ENCODE measurements at places on chromosomes 7 and 10.

DNA sequence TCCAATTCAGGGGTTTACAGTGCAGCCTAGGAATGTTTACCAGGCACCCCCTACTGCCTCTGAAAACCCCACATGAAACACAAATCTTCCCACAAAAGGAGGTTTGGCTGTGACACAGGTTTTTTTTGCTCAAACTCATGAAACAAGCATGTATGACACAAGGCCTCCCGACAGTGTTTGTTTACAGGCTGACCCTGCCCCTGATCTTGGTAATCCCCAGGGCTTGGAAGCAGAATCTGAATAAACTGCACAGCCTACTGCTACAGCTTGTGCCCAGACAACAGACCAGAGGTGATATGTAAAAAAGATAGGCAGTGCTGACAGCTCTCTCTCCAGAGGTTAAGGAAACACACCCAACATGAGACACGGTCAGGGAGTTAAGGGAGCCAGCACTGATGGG lies 184.2 kb downstream of the KMT2E start:
- DNase-seq = peak; percentile 92

GRCh38 chr10:4704034-4704545 lies 121.9 kb upstream of the AKR1E2 start:
- peak; percentile 85 for DNase-seq

DNA sequence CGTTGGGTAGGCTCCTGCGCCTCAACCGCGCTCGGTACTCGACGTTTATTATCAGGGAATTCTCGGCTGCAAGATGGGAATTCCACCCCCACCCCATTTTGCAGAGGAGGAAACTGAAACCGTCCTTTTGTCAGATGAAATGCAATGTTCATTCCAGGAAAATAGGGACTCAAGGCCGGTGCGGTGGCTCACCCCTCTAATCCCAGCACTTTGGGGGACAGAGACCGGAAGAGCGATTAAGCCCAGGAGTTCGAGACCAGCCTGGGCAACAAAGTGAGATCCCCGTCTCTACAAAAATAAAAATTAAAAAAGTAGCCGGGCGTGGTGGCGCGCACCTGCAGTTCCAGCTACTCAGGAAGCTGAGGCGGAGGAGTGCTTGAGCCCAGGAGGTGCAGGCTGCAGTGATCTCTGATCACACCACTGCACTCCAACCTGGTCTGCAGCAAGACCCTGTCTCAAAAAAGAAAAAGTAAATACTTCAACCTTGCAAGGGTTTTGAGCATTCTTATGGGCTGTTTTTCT lies 720 bp upstream of the RFC2 start:
- DNase-seq = no peak

- no peak for DNase-seq
Observed at GRCh38 chr10:132761395-132762060, 24.4 kb downstream of the NKX6-2 start.

- DNase-seq = no peak
Observed at GRCh38 chr7:116353647-116354046, 143.3 kb downstream of the TES start.

- DNase-seq = no peak
Observed at GRCh38 chr10:28479927-28480627, 52.8 kb upstream of the WAC start.

GRCh38 chr10:129796710-129797420 lies 167.2 kb downstream of the EBF3 start:
- DNase-seq = no peak

DNA sequence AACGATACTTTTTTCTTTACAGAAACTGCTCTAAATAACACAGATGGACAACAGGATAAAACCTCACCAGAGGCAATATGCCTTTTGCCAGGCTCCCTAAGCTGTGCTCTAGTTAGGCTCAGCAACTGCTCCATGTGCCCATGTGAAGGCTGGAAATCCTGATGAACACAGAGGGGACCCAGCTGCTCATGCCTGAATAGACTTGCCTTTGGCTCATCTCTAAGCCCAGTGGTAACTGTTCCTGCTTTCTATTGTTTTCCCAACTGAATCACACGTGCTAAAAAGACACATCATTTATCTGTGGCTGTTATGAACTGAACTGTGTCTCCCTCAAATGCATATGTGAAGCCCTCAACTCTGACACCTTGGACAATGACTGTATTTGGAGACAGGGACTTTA lies 110.4 kb downstream of the RNF216 start:
- DNase-seq = no peak

DNA sequence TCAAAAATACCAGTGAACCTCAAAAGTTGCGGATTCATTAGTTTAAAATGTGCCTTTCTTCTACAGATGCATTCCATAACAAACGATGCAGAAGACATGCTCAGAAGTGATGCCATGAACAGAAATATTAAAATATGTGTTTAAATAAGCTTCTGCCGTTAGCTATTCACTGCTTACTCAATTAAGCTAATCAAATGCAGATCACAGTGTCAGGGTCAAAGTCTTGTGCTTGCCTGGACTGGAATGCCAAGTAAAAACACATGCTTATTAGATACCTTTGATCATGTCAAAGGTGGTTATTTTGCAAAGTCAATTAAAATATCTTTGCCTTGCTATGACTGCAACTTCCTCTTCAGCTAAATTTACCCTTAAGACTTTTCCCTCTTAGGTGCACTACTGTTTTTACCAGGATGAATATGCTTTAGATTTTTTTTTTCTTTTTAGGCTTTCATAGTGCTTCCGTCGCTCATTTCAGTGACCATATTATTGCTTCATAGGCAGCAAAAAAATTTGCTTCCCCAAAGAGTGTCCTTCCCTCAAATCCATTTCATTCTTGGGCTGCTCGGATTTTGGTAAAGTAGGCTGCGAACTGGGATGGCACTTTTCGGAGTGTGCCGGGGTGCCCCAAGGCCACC lies 905 bp downstream of the ASB13 start:
- peak; percentile 36 for DNase-seq

DNA sequence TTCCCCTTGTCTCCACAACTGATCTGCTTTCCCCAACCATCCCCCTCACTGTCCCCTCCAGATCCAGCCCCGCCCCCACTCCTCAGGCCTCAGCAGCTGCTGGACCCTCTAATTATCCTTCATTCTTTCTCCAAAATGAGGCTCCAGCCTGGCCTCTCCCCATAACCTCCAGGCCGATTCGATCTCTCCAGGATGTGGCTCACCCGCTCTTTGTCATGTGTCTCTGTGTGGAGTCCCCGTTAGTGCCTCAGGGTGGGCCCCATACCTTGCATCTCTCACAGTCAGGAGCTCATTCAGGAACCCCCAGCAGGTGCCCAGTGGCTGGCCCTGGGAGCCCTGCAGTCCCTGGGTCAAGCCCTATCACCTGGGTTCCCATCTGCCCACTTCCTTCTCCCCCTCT lies 1.3 kb downstream of the PILRA start:
- DNase-seq = no peak

GRCh38 chr7:101602484-101603241 lies 26.4 kb downstream of the MYL10 start:
- DNase-seq = peak; percentile 65

- DNase-seq = no peak
Observed at GRCh38 chr10:114749510-114749909, 72.1 kb upstream of the FHIP2A start.

- no peak for DNase-seq
Observed at GRCh38 chr10:103492655-103493261, 747 bp upstream of the NEURL1 start.

- no peak for DNase-seq
Observed at GRCh38 chr7:140322759-140323158, 75.6 kb downstream of the SLC37A3 start.

DNA sequence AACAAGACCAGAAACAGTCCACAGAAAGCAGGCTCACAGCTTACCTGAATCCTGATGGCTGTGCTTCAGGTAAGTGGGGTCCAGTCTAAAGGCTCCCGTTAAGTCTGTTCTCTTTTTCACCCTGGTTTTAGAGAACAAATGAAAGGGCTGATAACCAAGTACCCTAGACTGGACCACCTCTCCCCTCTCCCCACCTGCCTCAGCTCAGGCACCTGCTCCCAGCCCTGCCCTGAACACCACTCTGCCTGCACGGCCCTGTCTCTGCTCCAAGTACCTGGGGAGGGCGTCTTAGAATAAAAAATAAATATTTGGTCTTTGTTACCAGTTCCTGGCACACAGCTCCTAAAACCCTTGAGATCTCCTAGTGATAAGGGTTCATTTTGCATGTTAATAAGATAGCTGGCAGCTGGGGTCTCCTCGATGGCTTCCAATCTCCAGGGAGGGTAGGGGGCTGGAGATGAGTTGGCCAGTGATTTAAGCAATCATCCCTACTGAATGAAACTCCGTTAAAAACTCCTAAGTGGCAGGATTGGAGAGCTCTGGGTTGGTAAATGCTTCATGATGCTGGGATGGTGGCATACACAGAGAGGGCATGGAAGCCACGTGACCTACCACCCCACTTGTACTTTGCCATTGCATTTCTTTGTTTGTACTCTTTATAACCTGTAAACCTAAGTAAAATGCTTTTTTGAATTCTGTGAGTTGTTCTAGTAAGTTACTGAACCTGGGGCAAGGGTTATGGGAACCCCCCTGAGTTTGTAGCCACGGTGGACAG lies 29.8 kb upstream of the FIGNL1 start:
- DNase-seq = no peak

GRCh38 chr10:17981766-17982380 lies 30.2 kb downstream of the SLC39A12 start:
- DNase-seq = peak; percentile 97

DNA sequence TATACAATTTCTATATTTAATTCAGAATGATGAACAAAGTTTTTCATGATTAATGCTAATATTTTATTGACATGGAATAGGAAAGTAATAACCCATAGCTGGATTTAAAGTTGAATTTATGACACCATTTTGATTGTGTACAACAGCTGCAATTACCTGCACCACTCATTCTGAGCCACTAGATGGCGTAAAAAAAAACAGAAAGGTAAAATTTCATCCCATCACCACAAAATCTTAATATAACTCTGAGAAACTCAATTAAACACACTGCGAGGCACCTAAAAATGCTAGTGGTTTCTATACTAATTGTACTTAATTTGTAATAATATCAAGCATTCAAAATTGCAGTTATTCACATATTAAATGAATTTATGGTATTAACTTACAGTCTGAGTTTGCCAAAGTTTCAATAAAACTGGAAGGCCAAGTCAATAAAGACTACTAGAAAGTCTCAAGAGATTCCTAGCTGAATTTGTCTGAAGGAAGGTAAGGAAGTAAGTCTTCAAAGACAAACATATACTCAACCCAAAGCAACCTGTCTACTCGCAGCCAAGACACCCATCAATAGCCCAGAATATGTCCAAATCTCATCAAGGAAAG lies 182.5 kb downstream of the SKAP2 start:
- peak; percentile 27 for DNase-seq

DNA sequence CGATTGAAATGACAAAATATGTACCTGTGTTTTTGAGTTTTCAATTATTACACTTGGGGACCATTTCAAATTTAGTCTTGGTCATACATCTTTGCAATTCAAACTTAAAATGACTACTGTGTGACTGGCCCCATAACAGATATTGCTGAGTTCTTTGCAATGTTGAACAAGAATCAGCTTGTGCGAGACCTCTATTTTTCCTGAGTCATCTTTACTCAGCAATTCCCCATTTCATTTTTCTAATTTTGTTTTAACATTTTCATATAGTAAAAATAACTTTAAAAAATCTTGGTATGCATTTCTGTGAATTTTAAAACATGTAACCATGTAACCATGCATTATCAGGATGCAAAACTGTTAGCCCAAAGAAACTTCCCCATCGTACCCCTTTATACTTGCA lies 678.1 kb downstream of the ANKRD7 start:
- no peak for DNase-seq

- no peak for DNase-seq
Observed at GRCh38 chr7:44050915-44051560, 6.5 kb downstream of the DBNL start.

DNA sequence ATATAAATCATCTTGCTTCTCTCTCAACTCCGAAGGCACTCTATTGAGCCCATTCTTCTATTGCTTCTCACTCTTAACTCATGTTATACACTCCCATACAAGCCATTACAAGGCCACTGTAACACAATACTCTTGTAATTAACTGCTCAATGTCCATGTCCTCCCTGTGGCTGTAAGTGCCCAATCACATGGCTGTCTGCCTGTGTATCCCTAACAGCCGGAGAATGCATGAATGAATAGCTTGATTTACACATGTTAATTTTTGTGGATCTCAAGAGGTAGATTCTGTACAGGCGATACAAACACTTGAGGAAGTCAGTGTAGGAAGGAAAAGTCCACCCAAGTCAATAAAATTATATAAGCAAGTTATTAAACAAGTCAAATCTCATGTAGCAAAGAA lies 215.6 kb downstream of the DOCK4 start:
- no peak for DNase-seq

DNA sequence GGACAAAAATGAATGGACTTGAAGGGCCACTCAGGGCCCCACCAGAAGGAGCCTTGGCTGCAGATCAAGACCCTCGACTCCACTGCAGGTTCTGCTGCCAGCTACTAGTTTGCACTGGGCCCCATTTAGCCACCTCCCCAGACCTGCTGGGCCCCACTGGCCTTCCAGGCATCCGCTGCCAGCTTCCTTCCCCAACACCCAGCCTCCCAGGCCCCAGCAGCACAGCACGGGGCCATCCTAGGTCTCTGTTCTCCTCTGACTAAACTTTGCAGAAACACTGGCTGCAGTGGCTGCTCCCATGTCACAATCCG lies 277.4 kb upstream of the KLF14 start:
- no peak for DNase-seq

DNA sequence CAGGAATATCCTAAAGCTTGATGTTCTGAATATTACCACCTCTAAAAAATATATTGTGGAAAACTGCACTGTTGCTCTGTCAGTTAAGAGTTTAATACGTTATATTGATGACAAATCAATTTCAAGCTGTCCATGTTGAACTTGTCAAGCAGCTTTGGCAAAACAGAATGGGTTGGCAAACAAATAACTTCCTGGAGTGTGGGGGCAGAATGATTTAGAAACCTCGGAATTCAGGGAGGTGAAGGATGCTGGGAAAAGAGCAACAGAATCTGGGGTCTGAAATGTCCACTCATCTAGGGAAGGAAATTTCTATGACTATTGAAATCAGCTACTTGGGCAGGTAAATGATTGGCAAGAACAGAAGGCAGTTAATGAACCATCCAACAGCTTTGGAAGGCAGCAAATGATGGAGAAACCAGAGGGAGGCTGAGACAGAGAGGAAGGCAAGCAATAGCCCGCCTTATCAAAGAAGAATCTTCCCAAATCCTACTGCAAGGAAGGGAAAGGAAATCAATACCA lies 95.1 kb upstream of the PALS2 start:
- DNase-seq = no peak

GRCh38 chr10:119270762-119271366 lies 63.5 kb downstream of the GRK5 start:
- no peak for DNase-seq

- no peak for DNase-seq
Observed at GRCh38 chr7:680411-681127, 45.9 kb upstream of the DNAAF5 start.

- no peak for DNase-seq
Observed at GRCh38 chr10:44948642-44949041, 11.0 kb upstream of the RASSF4 start.

DNA sequence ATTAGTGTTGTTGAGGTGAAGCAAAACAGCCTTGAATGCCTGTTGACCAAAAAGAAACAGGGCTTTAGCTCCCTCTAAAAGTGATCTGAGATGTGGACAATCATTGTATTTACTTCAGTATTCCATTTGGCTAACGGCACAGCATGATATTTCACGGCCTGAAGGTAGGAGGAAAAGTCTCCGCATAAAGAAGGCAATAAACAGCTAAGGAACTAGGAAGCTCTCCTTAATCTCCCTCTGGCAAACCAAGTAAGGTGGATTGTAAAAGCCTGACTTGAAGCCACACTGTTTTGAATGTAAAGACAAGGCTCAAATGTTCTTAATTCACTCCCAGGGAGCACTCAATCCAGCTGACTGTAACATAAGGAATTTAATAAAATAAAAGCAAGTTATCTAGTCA lies 160.0 kb upstream of the ZNF804B start:
- no peak for DNase-seq

- DNase-seq = no peak
Observed at GRCh38 chr10:74994854-74995253, 116.6 kb upstream of the SAMD8 start.

All from fibroblast of skin of back (primary cell).